ENCODE measurements at places on chromosomes 12 and 14. TPM values are rescaled to one million over a fixed set of nuclear protein-coding genes. Genes with fewer than 3 reads are reported as not detected.
A peak's percentile ranks its signal among the peaks of the same experiment; 100 is the strongest.

DNA sequence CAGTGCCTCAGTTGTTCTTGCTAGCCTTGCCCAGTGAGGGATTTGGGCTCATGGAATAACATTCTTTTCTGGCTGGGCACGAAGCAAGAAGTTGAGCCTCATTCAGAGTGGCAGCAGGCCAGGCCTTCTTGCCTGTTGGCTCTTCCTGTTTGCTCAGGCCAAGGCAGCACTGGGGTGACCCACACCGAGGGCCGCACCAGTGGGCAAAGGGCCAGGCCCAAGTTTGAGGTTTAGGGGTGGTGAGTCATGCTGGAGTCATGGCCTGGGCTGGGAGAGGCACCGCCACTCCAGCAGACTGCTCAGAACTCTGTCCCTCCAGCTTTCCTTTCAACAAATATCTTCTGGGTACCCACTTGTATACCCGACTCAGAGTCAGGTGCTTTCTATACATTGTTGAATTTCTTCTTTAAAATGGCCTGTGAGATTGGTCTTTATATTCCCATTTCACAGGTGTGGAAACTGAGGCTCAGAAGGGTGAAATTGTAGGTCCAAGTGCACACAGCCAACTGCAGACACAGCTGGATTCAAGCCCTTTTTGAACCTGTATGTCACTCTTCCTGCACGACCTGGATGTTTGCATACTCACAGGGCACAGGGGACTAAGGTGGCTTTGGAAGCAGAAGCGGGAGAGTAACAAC is 279.4 kb downstream of the FOXN3 start:
- H3K36me3 ChIP-seq = peaks cover 13% of the 10 kb centered on the region
- H3K27me3 ChIP-seq = no peaks in the 10 kb centered on the region
- DNase-seq = no peak
- H3K4me3 ChIP-seq = no peak overlapping the region

DNA sequence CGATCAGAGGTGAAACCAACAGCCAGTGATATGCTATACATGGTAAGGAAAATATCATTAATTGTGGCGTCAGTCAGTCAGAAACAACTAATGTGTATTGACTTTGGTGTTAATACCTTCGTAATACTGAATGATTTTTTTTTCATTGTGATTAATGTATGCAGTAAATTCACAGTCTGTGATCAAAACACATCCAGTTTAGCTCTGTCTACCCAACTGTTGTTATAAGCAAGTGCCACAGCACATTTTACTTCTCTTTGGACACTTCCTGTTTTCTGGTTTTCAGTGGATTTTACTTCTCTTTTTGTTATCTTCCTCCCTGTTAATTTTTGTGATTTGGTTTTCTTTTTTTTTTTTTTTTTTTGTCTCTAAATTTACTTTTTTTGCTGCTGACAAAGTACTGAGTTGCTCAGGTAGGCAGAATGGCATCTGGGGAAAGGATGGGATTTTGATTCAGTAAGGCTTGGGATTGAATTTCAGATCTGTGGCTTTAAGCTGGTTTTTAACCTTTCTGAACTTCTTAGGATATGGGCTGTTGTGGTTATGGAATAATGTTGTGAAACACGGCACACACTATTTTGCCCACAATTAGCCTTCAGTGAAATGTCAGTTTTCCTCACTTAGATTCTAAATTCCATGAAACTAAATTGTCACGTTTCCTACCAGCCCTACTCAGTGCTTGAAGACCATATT is 604 bp downstream of the GLIPR1 start:
- peaks cover 72% of the 10 kb centered on the region for H3K4me1 ChIP-seq
- peaks cover 28% of the 10 kb centered on the region for H3K36me3 ChIP-seq
- DNase-seq = peak; percentile 64
- H3K27me3 ChIP-seq = no peaks in the 10 kb centered on the region

GRCh38 chr12:70736351-70737133 is 99.3 kb upstream of the PTPRB start:
- H3K36me3 ChIP-seq = no peaks in the 10 kb centered on the region
- H3K4me3 ChIP-seq = no peak overlapping the region
- H3K4me1 ChIP-seq = no peaks in the 10 kb centered on the region
- no peak for DNase-seq
- H3K27me3 ChIP-seq = peaks cover 15% of the 10 kb centered on the region

DNA sequence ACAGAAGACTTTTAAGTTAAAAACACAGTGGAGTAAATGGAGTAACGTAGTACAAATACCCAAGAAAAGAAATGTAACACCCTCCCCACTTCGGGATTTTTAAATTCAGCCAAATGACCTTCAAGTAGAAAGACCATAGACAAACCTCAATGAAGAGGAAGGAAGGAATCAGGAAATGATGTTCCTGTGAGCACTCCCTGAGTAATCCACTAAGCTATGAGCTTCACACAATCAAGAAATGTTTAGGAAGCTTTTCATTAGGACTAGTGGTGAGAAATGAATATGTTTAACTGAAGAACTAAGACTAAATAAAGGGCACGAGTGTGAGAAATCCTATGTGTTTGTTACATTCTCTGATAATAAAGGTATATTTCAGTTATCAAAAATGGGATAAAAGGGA is 10.1 kb downstream of the TCL1A start:
- H3K27me3 ChIP-seq = no peaks in the 10 kb centered on the region
- peaks cover 89% of the 10 kb centered on the region for H3K4me1 ChIP-seq
- peak overlapping the region; percentile 55 for H3K4me3 ChIP-seq
- DNase-seq = no peak
- peaks cover 30% of the 10 kb centered on the region for H3K36me3 ChIP-seq

DNA sequence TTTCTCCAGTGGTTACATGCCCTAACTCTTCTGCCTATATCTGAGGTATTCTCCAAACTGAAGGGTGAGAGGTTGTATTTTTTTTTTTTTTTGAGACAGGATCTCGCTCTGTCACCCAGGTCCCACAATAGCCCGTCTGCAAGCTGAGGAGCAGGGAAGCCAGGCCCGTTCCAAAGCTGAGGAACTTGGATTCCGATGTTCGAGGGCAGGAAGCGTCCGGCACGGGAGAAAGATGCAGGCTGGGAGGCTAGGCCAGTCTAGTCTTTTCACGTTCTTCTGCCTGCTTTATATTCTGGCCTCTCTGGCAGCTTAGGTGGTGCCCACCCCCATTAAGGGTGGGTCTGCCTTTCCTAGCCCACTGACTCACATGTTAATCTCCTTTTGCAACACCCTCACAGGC is 67.0 kb upstream of the DYNC1H1 start:
- H3K27ac ChIP-seq = peak overlapping the region; percentile 84
- DNase-seq = no peak
- no peaks in the 10 kb centered on the region for H3K27me3 ChIP-seq
- peaks cover 13% of the 10 kb centered on the region for H3K36me3 ChIP-seq
- no peaks in the 10 kb centered on the region for H3K4me1 ChIP-seq
- peak overlapping the region; percentile 52 for H3K4me3 ChIP-seq

- no peak overlapping the region for H3K27ac ChIP-seq
- no peaks in the 10 kb centered on the region for H3K4me1 ChIP-seq
- H3K4me3 ChIP-seq = no peak overlapping the region
- DNase-seq = no peak
- no peaks in the 10 kb centered on the region for H3K36me3 ChIP-seq
These were observed 34.5 kb downstream of the KIF26A start for GRCh38 chr14:104172880-104173279.

DNA sequence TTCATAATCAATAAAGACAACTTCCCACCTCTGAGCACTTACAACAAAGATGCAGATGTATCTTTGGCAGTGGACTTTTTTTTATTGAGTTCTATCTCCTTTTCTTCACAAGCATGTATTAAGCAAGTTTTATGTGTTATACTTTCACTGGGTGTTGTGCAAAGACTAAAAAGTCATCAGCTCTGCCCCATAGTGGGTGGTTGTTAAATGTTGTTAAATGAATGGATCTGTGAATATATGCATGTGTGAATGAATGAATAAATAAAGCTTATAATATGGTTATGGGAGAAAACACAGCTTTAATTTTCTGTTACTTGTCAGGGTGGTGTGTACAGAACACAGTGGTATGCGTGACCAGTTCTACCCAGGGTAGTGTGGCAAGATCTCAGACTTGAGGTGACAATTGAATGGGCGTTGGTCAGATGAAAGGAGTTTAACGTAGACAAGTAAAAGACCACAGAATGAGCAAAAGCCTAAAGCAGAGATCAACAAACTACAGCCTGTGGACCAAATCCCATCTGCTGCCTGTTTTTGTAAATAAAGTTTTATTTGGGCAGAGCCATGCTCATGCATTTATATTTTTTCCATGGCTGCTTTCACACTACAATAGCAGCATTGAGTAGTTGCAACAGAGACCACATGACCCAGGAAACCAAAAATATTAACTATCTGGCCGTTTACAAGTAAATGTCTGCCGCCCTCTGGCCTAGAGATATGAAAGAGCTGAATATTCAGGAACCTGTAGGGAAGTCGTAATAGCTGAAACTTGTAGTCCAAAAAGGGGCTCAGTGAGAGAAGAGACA is 207.4 kb upstream of the EEA1 start:
- no peaks in the 10 kb centered on the region for H3K36me3 ChIP-seq
- H3K4me1 ChIP-seq = peaks cover 50% of the 10 kb centered on the region
- no peak for DNase-seq
- peak overlapping the region; percentile 44 for H3K4me3 ChIP-seq
- H3K27ac ChIP-seq = peak overlapping the region; percentile 89

Gene DERA
- polyA plus RNA-seq = 40.4 TPM

Gene WIF1
- not detected for polyA plus RNA-seq

Gene DNAI7
- 0.16 TPM for polyA plus RNA-seq

Gene CLEC9A
- not detected for polyA plus RNA-seq
